Stimulated activated CD8-positive, alpha-beta memory T cell treated with anti-CD3 and anti-CD28 coated beads, Interleukin-4, amount 100 ng/mL, for 1 hour (primary cell): ENCODE measurements at places on chromosomes 5 and 9.

DNA sequence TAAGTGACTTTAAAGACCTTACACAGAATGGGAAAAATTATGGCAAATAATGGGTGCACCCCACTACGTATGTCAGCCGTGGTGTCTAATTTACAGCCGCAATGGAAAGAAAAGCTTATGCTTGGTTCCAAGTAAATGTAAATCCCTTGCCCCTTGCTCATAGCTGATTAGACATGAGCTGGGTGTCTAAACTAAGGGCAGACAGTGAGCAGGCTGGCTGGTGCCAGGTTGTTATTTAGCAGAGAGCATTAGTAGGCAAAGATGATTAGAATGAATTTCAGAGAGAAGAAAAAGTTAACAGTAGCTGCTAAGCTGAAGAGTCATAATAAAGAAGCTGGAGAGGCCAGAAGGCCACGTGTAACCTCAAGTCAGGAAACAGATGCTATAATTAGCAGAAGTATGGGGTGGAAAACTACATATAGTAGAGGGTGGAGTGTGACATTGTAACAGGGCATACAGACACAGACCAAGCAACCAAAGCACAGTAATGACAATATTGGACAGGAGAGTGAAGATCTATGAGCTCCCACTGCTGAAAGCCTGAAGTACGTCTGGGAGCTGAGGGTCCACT lies 257.7 kb downstream of the MCTP1 start:
- no peak for DNase-seq

- DNase-seq = no peak
These were observed 12.8 kb downstream of the CEP78 start for GRCh38 chr9:78248635-78249034.

- DNase-seq = no peak
These were observed 220.5 kb downstream of the NR2F1-AS1 start for GRCh38 chr5:93360436-93361088.

GRCh38 chr5:156314416-156314815 lies 12.5 kb upstream of the SGCD start:
- no peak for DNase-seq

DNA sequence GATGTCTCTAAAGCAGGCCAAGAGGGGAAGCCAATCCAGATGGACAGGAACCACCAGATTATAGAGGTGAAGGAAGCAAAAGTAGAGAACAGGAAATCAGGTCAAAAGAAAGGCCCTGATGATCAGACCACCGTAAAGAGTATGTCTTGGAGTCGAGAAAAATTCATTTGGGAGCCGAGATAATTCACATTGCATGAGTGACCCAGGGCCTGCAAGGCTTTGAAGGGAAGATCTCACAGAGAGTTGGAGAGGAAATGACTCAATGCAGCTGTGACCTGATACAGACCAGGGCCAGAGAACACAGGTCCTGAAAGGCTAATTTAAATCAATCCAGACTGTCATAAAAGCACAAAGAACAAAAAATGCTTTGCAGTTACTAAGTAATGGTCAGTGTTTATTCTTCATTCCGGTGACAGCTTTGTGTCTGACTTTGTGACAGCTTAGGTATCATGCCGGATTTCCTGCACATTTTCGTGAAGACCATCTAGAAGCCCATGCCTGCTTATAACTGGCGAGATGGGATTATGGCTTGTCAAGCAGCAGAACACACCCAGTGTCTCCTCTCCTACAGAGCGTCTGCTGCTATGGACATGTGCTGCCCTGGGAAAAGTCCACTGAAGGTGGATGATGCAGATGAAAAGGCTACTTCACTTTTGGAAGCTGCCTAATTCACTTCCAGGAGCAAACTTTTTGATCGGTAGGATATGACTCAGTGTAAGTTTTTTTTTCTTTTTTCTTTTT lies 5.8 kb upstream of the ACTBL2 start:
- DNase-seq = no peak

GRCh38 chr5:94847019-94847418 lies 228.6 kb downstream of the SLF1 start:
- no peak for DNase-seq

- DNase-seq = no peak
These were observed 27.1 kb downstream of the GRAMD2B start for GRCh38 chr5:126450346-126450745.
